HS-5 (cell line): ENCODE measurements at places on chromosomes 3 and 15.
A peak's percentile ranks its signal among the peaks of the same experiment; 100 is the strongest.

- DNase-seq = no peak
Observed at GRCh38 chr3:156050918-156051317, 69.5 kb upstream of the KCNAB1 start.

DNA sequence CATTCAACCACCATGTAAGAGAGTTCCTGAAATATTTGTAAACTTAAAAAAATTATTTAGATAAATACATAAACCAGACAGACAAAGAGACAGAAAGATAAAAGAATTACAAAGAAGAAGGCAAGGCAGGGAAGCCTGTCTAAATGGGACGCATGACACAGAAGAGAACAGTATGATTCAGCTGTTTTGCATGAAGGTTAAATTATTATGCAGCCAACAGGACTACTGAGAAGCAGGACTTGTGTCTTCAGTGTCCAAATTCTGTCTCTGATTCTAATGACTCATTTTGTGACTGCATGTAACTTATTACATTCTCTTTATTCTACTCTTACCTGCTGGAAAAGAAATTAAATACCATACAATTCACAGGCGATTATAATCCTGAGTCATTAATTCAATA is 340.4 kb upstream of the KCNMB2 start:
- no peak for DNase-seq

DNA sequence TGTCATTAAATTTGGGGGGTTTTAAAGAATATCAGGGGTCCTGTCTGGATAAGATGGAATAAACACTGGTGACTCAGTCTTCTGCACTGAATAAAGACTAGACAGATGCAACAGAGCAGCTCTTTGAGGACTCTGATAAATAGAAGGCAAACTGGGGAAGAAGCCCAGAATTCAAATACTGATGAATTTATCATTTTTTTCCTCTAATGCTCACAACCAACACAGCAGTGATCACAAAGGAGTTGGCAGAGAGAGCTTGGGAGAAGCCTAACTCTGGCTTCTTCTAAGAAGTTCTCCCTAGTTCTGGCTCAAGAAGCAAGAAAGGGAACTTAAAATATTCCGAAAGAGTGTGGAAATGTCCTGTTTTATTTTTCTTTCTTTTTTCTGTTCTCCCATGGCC is 597.8 kb downstream of the FGF12 start:
- no peak for DNase-seq

DNA sequence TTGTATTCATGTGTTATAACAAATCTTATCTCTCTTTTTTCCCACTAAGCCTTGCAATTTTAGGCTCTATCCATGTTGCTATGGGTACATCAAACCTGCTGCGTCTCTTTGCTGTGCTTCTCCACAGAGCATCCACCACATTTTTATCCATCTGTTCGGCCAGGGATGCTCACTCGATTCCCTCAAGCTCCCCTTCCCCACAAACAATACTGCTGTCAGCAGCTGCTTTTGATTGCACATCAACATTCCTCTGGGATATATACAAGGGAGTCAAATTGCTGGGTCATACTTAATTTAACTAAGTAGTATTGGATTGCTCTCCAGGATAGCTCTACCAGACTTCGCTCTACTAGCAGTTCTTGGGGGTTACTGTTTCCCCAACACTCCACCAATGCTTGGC is 36.8 kb downstream of the TMEM108 start:
- DNase-seq = no peak

DNA sequence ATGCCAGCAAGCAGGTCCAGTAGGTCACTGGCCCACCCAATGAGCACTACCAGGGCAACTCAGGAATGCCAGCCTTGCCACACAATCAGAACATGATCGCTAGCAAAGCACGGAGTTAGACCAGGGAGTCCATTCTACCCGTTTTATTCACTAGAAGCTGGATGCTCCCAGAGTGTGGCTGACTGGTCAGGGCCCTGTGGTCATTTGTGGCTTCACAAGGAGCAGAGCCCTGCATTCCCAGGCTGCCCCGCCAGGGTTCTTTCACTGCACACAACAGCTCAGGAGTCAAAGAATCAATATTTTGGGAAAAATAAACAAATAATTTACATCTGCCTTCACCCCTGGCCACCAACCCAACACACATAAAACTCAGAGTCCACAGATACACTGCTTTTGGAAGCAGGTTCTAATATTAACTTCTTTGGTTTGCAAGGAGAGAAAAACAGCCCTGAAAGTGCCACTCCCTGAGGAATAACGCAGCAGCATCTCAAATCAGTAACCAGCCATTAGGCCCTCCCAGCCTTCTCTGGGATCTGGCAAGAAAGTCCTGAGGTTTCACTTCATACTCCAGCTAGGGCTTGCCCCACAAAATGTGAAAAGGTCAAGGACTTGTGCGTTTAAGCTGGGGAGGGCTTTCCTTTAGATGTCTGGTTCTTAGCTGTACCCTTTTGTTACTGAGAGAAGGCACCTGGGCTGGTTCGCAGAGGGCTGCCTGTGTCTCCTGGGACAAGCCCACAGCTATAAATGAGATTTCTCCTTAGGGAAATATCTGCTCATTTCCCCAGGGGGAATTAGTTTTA is 16.0 kb downstream of the SIAH2 start:
- DNase-seq = no peak

DNA sequence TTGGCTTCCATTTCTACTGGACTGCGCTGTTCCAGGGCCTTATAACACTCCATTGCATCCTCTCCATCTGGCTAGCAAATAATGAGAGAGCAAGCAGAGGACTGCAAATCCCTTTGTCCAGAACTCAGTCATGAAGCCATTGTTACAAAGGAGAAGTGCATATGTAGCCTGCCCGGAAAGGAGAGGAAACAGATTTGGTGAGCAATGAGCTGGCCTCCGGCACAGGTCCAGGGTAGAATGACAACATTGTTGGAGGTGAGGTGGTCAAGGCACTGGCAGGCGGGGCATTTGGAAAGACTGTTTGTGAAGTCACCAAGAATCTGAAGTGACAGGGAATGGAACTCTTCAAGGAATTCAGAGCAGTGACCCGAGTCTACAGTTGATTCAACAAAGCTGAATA is 25.0 kb upstream of the ATP1B3 start:
- DNase-seq = no peak

DNA sequence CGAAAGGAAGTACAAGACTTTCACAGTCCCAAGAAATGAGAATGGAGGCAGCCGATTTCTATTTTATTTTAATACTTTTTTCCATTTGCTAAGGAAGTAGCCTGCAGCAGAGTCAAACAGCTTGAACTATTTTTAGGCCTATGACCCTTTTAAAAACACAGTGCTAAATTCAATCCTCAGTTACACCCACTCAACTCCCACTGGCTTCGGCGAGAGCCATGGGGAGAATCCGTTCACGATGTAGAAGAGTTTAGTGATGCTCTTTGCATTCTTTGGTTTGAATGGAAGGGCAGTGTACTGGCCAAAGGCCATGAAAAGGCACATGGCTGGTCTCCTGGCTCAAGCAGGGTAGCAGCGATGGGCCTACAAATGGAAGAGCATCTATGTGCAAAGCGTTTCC is 343.5 kb downstream of the FOXP1 start:
- DNase-seq = no peak

- no peak for DNase-seq
Observed at GRCh38 chr3:125679258-125679657, 84.0 kb upstream of the OSBPL11 start.

DNA sequence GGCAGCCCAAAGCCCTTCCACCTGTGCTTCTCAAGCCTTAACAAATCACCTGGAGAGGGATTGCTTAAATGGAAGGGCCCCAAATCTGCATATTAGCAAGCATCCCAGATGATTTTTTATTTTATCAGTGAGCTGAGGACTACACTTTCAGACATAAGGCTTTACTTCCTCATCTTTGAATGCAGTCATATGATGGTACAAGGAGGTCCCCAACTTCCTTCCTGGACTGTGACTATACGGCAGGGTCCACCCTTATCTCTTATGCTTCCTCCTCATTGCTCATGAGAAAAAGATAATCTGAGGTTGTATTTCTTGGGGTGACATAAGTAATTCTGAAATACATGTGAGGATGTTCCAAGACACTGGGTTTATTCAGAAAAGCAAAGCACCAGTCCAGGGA is 13.7 kb upstream of the HEG1 start:
- DNase-seq = no peak

DNA sequence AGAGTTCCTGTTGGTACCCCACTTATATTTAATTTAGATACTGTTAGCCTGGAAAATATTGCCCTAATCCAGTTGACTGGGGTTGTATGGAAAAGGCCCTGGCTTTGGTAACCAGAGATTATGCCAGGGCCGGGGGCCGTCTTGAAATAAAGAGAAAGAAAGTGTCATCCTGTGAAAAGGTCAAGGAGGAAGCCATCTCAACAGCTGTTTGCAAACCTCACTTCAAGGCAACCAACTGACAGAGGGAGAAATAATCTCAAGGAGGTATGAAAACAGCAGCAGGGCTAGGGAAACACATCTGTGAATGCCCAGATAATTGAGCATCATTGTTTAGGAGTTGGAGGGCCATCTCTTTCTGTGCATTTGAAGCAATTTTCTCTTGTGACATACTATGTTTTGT is 190.8 kb downstream of the SUCLG2 start:
- DNase-seq = no peak

- DNase-seq = no peak
Observed at GRCh38 chr3:185460309-185460708, 38.5 kb downstream of the TMEM41A start.

DNA sequence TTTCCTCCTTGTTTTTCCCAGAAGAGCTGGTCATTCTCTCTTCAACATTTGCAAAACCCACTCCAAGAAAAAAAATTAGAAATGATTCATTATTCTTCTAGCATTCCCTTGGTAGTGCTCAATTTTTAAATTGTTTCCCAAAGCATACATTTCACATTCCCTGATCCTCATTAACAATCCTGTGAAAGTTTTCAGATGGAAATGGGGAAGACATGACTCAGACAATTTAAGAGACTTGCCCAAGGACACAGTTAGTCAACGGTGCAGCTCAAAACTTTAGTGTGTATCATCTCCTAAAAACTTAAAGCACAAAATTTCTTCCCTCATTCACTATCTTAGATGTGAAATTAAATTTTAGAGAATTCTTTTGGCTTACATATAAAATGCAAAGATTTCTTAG is 17.1 kb upstream of the ABI3BP start:
- peak; percentile 84 for DNase-seq

DNA sequence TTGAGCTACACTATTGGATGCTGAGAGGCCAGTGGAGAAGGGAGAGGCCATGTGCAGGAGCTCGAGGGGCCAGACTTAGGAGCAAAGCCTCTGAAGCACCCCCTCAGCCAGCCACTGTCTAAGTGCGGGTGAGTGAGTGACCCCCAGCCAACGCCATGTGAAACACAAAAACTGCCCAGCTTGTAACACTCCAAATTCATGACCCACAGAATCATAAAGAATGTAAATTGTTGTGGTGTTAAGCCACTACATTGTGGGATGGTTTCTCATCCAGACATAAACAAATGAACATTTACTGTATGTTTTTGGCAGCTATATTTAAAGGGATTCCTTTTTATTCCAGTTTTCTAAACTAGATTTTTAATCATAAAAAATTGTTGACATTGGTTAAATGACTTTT is 27.2 kb upstream of the TMEM158 start:
- no peak for DNase-seq

- DNase-seq = no peak
Observed at GRCh38 chr3:180973543-180973942, 16.0 kb downstream of the DNAJC19 start.

- DNase-seq = no peak
Observed at GRCh38 chr3:56787784-56788256, 13.9 kb downstream of the ARHGEF3 start.

GRCh38 chr15:80517290-80517689 is 113.1 kb downstream of the ARNT2 start:
- no peak for DNase-seq

GRCh38 chr3:194973366-194974000 is 287.8 kb downstream of the FAM43A start:
- no peak for DNase-seq

DNA sequence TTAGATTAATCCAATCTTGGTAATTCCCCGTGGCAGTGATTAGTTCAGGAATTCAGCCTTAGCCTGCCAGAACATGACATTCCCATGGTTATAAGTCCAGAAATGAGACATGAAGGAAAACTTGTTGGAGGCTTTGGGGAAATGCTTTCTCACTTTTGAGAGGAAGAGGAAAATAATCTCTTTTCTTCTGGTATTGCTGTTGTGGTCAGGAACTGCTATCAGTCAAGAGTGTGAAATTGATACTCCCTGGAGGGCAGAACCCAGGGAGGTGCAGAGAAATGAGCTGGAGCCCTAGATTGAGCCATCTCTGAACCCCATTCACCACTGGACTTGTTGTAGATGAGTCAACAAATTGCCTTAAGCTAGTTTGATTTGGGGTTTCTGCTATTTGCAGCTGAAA is 38.6 kb upstream of the APH1B start:
- peak; percentile 60 for DNase-seq

- no peak for DNase-seq
Observed at GRCh38 chr3:99789011-99789721, 28.5 kb upstream of the CMSS1 start.

DNA sequence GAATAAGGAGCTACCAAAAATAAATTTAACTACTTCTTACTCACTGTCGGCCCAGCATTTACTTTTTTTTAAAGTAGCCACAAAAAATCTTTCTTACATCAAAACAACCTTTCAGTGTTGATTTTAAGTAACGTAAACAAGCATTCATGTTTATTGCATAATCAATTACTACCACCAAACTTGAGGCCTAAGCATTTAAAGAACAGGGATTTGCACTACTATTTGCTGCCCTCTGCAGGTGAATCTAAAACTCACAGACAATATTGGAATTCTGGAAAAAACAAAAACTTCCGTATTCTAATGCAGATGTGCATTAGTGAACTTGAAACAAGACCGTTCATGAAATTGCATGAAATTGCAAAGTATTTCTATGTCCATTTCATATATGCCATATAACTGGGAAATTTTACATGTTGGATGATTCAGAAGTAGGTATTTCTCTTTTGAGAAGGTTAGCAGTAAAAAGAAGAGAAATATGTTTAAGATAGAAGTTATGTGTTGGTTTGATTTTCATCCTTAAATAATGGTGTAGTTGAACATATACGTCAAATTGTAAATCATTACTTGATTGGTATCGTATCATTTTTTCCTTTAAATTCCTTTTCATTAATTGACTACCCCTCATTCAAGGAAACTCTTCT is 55.6 kb downstream of the CGGBP1 start:
- DNase-seq = peak; percentile 39

DNA sequence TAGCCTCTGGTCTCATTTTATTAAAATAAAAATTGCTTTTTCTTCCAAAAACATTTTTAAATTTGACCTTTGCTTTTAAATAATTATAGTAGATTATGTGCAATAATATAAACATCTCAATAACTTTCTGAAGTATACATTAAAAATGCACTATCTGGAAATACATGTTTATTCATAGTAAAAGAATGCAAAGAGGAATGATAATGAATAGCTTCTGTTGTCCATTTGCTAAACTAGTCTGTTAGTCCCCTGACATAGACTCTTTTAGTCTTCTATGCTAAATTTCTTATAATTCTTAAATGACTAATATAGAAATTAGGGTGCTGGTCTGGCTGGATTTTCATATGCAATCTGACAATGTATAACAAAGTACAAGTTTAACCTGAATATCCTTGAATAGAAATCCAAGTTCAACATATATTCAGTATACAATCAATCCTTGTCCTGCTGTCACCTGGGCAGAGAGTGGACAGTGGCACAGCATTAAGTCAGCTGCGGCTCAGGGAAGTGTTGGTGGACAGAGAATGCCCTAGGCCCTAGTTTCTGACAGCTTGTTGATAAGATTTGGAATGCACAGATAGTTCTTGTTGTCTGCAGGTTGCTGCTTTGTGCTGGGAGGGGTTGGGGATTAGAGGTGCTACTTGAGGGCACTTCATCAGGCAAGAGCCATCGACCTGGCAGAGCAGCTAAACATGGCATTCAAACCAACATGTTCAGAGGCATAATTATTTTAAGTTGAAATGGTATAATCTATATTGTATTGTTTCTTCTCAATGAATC is 161.7 kb downstream of the MBNL1 start:
- peak; percentile 22 for DNase-seq
